ENCODE measurements at places on chromosomes 5 and 9.

- DNase-seq: peak; percentile 28
Measured at GRCh38 chr5:132506094-132506692, 15.6 kb upstream of the IRF1 start.

- DNase-seq: no peak
Measured at GRCh38 chr5:118439831-118440230, 548.5 kb downstream of the DTWD2 start.

GRCh38 chr5:34545164-34545563 is 111.0 kb upstream of the RAI14 start:
- DNase-seq: no peak

GRCh38 chr5:179860301-179860700 is 1.7 kb upstream of the MRNIP start:
- DNase-seq: no peak

- no peak for DNase-seq
Measured at GRCh38 chr9:37732952-37733351, 20.7 kb upstream of the TRMT10B start.

DNA sequence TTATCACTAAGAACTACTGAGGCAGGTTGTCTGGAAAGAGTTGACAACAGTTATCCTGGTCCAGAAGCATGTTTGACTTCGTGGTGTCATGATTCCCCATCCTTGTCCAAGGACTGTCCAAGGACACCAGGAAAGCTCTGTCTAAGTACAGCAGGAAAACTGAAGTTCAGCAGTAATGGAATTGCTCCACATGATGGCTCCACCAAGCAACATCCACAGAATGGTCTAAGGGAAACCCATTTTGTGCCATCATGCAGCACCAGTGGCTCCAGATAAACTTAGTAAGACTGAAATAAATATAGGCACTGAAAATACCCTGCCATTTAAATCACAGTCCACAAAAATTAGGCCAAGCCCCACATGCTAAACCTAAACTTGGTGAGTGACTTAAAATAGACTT is 192.8 kb downstream of the CDH18 start:
- DNase-seq: no peak

DNA sequence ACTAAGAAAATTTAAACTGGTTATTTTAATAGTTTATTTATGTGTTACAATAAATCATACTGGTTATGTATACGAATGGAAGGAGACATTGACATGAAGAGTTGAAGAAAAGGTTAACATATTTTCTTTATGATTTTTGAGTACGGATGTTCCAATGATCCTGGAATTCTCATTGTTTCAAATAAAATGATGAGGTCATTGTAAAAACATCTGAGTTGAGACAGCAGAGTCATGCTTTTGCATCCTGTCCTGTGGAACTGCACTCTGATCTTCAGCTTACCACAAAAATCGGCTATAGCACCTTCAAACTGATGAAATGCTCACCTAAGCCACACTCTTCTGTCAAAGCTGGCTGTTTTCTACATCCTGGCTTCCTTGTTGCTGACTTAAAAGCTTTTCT is 67.8 kb downstream of the PTCD2 start:
- DNase-seq: no peak

DNA sequence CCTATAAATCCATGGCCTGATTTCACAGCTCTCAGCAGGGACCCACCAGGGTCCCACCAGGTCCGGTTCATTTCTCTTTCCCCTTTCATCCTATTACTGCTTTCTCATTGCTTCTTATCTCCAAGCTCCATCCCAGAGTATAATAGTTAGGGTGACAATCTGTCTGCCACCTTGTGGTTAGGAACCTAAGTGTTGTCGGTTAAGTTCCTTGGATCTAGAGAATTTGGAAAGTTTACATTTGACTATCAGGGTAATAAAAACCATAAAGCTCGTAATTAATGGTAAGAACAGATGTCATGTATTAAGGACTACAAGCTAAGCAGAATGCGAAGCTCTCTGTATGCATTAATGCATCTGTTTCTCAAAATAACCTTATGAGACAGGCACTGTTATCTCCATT is 259.1 kb downstream of the SH3GL2 start:
- no peak for DNase-seq

DNA sequence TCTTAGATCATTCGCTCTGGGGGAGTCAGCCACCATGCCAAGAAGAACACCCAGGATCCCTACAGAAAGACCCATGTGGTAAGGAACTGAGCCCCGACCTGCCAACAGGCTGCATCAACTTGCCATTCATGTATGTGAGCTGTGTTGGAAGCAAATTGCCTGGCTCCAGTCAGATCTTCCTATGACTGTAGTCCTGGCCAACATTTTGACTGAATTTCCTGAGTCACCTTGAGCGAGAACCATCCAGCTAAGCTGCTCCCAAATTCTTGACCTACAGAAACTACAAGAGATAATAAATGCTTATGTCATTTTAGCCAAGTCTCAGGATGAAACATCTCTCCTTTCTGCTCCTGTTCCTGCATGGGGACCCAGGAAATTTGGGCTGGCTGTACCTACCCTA is 40.0 kb upstream of the SLC44A1 start:
- no peak for DNase-seq

- DNase-seq: no peak
Measured at GRCh38 chr9:6133346-6134063, 82.1 kb upstream of the IL33 start.

DNA sequence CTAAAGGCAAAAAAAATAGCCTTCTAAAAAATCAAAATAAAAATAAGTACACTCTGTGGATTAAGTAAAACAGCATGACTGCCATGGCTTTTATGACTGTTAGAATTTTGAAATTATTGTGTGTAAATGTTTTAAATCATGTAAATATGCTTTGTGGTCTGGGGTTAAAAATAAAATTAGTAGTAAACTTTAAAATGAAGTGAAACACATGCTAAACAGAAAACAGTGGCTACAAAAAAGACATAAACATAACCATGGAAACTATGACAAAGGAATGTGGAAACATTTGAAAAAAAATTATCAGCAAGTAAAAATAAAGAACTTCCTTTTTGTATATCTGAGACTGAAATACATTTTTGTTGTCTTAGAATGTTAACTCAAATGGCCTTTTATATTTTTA is 134.5 kb upstream of the SPEF2 start:
- peak; percentile 72 for DNase-seq

DNA sequence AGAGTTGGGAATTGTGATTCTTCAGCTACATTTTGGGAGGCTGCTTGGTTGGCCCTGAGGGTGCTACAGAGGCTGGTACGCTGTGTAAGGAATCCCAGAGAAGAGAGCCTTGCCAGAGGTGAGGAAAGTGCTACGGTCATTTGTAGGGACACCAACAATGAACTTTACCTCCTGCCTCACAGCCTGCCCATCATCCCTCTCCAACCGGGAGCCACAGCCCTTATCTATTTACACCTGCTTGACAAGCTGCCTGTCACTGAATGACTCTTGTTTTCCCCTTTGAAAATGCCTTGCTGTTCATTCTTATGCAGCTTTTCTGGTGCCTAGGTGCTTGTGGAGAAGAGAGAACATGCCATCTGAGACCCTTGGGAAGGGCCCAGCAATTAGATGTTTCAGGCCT is 110.8 kb downstream of the PCSK1 start:
- no peak for DNase-seq

- no peak for DNase-seq
Measured at GRCh38 chr5:9473624-9474023, 72.3 kb downstream of the SEMA5A start.

DNA sequence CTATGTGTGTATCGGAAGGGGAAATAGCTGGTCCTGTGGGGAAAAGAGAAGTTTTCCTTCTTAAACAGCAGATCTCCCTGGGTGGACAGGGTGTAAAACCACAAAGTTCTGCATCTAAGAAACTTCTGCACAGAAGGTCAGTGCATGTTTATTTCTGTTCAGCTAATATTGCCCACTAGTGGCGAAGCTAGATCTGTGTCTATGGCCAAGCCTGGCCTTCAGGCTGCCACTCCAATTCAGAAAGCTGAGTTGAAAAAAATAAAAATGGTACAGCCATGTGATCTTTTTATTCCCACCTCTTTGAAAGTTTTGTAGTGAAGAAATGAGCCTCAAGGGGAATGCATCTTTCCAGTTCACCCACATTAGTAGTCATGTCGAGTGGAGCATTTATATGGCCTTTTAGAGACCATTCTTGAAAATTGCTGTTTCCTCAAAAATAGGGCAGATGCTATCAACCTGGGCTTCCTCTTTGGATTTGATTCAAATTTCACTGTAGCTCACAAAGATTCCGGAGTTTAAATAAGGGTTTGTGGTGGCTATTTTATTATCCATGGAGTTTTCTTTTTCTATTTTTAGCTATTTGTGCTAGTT is 488.0 kb downstream of the PRELID2 start:
- DNase-seq: no peak

Measured in inflammatory macrophage (primary cell).